ENCODE measurements at places on chromosomes 6 and 20. TPM values are rescaled to one million over a fixed set of nuclear protein-coding genes. Genes with fewer than 3 reads are reported as not detected.

The IDH3B gene
- polyA plus RNA-seq, result 154 TPM

The PPIL1 gene
- 47.5 TPM for polyA plus RNA-seq

The MOG gene
- not detected for polyA plus RNA-seq

The PRDM13 gene
- 0.41 TPM for polyA plus RNA-seq

DNA sequence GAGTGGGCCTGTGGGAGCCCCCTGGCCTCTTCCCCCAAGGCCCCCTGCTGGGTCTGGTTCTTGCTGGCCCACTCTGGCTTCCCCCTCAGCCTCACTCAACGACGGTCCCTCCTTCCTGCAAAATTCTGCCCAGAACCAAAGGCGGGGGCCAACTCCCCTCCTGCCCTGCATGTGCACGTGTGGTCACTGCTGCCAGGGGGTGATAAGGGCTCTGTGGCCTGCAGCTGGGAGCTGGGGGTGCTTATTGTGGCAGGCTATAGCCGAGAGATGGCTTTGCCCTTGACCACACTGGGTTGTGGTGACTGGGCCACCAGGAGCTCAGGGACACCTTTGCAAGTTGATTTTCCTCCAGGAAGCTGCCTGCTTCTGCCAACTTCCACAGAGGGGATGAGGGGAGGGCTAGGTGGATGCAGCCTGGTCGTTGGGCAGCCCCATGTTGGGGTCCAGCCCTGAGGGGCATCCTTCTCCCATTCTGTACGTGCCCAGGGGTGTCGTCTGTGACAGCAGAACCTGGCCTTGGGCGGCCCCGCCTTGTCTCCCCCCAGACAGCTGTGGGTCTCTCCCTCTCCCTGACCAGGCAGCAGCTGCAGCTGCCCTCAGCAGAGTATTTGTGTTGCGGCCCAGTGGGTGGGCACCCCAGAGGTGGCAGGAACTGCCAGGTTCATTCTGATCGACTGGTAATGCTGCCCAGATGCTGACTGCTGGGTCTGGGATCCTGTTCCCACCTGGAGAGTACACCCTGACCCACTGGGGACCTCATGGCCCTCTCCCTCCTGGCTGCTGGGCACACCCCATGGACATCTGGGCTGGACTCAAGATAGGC is 5.6 kb downstream of the TCEA2 start:
- no peak for DNase-seq

DNA sequence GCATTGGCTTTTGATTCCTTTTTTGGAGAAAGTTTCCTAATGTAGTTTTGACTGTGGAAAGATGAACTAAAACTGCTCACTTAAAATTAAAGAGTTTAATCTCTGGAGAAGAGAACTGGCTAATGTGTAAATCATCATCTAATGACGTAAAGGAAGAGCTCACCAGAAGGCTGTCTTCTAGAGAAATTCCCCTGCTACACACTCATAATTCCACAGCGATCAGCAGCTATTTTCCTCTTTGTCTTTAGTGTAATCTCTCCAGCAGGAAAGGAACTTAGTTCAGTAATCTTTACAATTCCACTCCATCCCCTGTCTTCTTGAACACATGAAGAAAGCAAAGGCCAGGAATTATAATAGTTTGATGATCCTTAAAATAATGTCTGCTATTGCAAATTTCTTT is 15.8 kb downstream of the SPTLC3 start:
- DNase-seq, result no peak

DNA sequence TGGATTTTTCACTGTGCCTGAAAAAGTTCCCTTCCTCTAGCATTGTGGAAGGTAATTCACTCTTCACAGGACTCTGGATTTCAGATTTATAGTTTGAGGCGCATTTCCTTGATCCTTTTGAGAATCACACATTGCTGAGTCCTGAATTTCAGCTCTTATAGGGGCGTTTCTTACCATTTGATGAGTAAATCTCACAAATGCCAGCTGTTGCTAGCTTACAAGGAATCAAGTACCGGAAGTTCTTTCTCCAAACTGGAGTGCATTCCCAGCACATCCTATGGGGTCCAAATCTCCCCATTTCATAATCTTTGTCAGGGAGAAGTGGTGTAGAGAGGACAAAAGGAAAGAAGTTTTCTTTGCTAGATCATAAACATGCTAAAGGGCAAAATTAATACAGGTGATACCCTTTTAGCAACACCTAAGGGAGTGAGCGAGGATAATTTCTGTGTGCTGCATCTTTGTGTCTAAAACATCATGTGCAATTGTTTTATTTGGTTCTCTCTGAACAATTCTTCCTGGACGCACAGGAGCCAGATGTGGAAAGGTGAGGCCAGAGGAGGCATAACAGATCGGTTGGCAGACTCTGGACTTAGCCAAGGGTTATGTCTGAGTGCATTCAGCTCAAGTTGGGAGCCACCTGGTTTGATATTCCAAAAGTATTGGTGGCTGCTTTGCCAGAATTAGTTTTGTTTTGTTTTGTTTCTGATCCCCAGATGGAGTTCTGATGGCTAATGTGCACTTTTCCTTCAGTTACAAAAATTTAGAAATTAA is 37.4 kb upstream of the EYA2 start:
- no peak for DNase-seq

GRCh38 chr20:63782051-63782471 is 42.5 kb downstream of the SLC2A4RG start:
- DNase-seq, result no peak

DNA sequence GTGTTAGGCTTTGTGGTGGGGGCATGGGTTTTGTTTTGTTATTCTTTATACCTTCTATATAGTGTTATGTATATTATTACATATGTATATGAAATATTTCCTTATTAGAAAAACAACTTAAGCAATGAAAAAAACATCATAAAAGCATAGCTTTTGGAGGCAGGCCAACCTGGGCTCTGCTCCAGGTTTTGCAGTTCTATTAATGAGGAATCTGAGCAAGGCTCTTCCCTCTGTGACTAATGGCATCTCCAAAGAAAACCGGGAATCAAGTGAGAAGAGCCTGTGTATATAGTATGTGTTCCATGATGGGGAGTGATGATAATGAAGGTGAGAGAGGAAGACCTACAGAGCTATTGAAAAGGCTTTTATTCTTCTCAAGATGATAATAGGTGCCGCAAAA is 291.1 kb downstream of the CLIC5 start:
- no peak for DNase-seq

DNA sequence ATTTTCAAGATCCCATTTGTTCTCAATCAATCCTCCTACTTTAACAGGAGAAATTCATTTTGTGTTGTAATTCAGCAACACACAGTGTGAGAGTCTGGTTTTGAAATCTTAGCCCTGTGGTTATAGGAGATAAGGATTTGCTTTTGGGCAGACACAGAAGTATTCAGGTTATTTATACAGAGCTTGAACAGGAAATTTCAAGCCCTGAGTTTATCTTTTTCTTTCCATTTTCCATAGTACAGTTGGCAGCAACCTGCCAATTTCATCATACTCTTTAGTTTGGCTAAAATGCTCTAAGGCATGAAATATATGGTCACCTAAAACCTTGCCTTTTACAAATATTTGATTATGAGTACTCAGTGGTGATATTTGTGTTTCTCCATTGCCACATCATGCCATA is 41.4 kb downstream of the PKIB start:
- no peak for DNase-seq
